ENCODE measurements at places on chromosomes 16 and 17.
A peak's percentile ranks its signal among the peaks of the same experiment; 100 is the strongest.

- DNase-seq = no peak
Measured at GRCh38 chr16:48121276-48121675, 34.5 kb downstream of the ABCC12 start.

GRCh38 chr17:27504188-27504995, 48.1 kb downstream of the KSR1 start:
- DNase-seq = no peak

DNA sequence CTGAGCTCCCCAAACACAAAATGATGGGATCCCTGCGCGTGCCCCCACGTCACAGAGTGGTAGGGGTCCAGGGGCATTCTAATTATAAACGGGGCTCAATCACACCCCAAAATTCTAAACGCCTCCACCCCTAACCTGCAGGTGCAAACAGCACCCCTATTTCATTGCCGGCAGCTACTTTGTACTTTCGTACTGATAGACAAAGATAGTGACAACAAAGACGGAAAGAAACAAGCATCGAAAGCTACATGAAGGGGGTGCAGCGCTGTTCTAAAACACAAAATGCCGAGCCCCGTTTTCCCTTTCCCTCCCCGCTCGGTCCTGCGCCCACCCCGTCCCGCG, 13.9 kb downstream of the MIS12 start:
- DNase-seq = no peak

- no peak for DNase-seq
Measured at GRCh38 chr16:53073022-53073421, 18.2 kb downstream of the CHD9 start.

- DNase-seq = no peak
Measured at GRCh38 chr16:86959729-86960128, 357.5 kb downstream of the C16orf95 start.

- no peak for DNase-seq
Measured at GRCh38 chr17:30524847-30525246, 47.6 kb downstream of the GOSR1 start.

DNA sequence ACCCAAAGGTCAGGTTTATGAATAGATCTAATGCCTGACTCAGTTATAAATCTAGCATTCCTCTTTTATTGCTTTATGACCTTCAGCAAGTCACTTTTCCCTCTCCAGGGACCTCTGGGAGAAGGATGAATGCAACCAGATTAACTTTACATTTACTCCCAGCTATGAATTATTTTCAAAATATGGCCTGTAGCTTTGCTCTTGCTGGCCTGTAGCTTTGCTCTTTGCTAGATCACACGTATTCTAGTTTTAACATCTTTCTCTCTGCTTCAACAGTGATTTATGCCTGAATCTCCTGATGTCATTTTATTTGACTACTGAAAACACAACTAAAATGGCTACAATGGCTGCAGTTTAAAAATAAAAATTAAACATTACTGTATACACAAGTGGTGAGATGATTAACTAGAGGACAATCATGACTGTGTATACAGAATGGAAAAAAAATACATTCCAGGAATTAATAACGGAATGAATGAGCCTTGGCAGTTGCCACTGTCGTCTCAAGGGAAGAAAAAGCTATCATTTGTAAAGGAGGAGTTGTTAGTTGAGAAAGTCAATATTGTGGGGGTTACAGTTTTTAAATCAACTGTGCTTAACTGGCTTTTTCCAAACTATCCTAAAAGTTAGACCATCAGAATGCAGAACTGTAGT, 434.5 kb upstream of the GOT2 start:
- DNase-seq = no peak

GRCh38 chr17:65564793-65565192, 3.3 kb upstream of the AXIN2 start:
- DNase-seq = no peak

DNA sequence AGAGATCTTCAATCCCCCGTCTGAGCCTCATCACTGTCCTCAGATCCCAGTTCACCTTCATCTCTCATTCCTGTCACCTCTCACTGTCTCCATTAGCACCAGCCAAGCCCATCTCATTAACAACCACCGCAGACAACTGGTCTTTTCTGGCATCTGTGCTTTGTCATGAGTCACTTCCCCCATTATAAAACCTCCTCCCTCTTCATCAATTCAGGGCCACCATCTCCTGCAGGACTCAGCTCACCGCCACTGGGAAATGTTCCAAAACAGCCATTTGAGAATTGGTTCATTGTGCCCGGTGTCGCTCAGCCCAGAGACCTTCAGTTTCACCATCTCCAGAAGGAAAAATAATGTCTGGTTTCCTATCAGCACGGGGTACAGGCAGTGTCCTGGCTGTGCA, 56.9 kb upstream of the TEKT3 start:
- no peak for DNase-seq

DNA sequence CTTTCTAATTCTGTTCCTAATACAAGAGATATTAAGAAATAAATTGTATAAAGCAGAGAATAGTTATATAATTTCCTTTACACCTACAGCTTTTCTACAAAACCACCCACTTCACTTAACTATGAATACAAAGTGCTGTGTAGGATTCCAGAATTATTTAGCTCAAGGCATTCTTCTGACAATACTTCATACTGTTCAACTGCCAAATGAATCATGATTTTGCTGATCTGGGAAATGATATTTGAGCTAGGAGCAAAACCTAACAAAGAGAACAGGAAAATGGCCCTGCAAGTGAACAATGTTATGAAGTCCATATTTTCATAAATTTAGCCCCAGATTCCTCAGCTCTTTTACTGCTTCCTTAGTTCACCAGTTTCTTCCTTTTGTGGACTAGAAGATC, 12.9 kb downstream of the BBS2 start:
- DNase-seq = no peak

- DNase-seq = no peak
Measured at GRCh38 chr16:9446471-9447194, 355.2 kb downstream of the HAPSTR1 start.

DNA sequence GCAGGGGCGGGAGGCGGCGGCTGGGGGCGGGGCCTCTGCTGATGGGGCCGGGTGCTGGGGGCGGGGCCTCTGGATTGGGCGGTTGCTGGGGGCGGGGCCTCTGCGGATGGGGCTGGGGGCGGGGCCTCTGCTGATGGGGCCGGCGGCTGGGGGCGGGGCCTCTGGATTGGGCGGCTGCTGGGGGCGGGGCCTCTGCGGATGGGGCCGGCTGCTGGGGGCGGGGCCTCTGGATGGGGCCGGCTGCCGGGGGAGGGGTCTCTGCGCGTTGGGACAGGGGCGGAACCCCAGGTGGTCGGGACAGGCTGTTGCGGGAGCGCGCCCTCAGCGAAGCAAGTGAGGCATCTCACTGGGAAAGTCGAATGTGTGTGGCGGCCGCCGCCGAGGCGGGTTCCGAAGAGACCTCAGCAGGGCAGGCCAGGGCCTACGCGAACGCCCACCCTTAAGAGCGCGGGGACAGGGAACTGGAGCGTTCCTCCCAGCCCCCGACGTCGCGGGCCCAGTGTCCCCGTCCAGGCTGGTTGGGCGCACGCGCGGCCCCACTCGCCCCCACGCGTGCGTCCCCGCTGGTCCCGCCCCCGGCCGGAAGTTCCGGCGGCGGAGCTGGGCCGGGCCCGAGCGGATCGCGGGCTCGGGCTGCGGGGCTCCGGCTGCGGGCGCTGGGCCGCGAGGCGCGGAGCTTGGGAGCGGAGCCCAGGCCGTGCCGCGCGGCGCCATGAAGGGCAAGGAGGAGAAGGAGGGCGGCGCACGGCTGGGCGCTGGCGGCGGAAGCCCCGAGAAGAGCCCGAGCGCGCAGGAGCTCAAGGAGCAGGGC, at the start of gene STUB1:
Gene STUB1, plus strand, starts transcription at position 597 of the 811 bp plus-strand sequence. Its CDS starts 116 bp downstream, at position 713.
- peak; percentile 88 for DNase-seq

GRCh38 chr17:6856051-6856450, 24.5 kb upstream of the TEKT1 start:
- no peak for DNase-seq

GRCh38 chr16:77117707-77118106, 73.3 kb upstream of the MON1B start:
- no peak for DNase-seq

GRCh38 chr17:10380631-10381408, 8.0 kb upstream of the MYH13 start:
- DNase-seq = no peak

DNA sequence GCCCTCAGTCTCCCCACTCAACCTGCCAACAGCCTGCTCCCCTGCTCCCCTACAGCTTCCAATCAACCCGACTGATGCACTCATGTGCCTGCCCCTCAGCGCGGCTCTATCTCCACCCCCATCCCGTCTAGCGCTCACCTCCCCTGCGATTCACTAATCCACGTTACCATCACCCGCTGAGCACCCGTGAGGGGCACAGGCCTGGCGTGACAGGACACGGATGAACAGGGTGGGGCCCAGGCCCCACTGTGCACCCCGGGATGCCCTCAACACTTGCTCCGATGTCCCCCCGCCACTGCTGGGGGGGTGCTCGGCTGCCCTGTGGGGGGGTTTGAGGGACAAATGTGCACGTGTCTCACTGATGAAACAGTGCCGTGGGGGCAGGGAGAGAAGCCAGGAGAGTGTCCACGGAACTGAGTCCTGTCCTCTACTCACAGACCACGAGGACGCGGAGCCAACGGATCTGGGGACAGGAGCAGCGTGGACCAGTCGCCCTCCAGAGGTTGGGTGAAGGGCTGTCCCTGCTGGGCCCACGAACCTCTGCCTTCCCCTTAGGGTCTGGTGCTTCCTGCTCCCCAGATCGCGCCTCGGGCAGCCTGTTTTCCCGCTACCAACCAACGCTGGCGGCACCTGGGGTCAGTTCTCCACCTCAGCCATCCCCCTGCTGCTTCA, 66.7 kb downstream of the RPH3AL start:
- DNase-seq = no peak

GRCh38 chr17:1440921-1441320, 15.1 kb downstream of the CRK start:
- DNase-seq = no peak

GRCh38 chr17:53979991-53980390, 157.3 kb downstream of the KIF2B start:
- no peak for DNase-seq

DNA sequence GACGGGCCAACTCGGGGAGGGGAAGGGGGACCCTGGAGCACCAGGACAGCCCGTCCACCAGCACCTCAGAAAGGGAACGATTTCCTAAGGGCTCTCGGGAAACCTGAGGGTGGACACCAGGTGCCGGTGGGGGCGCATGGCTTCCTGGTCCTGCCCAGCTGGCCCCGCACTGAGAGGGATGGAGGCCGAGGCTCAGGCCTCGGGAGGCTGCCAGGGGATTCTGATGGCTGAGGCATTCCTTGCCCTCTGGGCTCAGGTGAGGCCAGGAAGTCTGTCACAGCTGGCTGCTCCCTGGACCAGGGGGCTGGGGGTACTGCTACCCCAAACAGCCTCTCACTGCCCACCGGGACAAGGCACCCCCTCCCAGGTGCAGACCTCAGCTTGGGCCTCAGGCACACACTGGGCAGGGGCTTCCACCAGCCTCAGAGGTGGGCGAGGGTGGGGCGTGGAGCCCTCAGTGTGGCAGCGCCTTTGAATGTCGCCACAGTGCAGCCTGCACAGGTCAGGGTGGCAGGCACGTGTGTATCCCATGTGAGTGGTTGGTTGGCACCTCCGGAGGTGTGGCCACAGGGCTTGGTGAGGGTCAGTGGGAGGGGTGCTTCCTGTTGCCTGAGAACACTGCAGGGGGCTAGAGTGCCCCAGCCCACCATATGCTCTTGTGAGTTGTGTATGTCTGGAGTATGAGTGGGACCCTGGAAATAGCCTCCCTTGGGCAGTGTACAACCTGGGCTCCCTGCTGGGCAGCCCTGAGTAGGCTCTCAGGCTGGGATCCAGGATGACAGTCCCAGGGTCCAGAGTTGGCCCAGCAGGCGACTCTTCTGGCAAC, 3.9 kb upstream of the FSCN2 start:
- no peak for DNase-seq

DNA sequence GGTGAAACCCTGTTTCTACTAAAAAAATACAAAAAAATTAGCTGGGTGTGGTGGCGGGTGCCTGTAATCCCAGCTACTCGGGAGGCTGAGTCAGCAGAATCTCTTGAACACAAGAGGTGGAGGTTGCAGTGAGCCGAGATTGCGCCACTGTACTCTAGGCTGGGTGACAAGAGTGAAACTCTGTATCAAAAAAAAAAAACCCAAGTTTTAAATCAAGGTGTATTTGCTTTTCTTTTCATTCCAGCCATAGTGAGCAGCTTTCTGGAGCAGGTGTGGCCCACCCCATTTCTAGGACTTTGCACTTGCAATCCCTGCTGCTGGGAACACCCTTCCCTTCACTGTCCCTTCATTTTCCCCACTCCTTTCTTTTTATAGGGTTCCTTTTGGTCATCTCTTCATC, 28.8 kb downstream of the TMEM238L start:
- DNase-seq = no peak

DNA sequence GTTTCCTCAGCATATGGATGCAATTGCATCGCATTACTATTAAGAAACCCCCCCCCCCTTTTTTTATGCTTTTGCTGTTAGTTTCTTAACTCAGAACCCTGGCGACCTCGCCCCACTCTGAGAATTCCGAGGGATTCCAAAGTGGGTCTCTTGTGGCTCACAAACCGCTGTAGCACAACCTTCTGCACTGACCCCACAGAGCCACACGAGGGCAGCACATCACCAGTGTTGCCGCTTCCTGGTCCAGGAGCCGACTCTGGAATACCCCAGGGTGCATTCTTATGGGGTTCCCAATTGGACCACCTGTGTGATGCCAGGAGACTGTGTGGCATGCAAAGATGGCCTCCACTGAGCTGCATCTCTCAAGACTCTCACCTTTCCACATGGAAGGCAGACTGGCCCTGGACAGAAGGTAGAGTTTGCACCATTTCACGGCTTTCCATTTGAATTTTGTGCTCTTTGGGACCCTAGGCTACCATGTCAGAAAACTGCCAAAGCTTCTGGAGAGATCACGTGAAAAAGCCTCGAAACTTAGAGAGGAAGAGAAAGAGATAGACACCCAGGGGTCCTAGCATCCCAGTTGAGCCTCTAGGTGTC, 432.7 kb upstream of the ASIC2 start:
- peak; percentile 49 for DNase-seq

DNA sequence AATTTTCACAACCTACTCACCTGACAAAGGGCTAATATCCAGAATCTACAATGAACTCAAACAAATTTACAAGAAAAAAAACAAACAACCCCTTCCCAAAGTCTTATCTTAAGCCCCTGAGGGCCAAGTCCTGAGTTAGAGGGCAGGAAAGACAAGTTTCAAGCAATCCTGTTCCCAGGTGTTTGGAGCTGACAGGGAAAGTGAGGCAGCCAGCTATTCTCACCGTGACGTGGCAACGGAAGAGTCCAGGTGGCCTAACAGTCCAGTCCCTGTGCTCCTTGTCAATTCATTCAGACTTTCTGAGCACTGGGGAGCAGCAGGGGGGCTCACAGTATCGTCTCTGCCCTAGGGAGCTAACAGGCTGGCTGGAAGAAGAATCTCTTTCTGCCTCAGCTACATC, 89.7 kb upstream of the RCVRN start:
- no peak for DNase-seq

- no peak for DNase-seq
Measured at GRCh38 chr16:56637814-56638750, at the start of gene MT1A. MT1A (plus strand) TSS chr16:56638666; CDS start chr16:56638739, 73 bp downstream.

DNA sequence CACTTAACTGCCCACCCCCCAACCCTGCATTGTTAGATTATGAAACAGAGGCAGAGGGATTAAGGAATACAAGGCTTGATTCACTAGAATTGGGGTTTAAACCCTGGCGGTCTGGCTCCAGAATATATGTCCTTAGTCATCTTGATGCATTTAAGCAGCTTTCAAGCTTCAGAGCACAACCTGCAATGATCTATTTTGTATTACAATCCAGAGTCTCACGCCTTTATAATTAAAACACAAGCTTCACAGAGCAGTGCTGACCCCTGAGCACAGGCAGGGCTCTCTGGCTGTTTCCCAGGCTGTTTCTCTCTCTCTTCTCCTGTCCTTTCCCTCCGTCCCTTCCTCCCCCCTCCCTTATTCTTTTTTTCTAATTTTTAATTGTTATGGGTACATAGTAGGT, 209.1 kb downstream of the SPECC1 start:
- DNase-seq = no peak
